Stimulated activated CD4-positive, alpha-beta T cell treated with anti-CD3 and anti-CD28 coated beads, Interleukin-1b, Interleukin-23, amount 100 ng/mL, for 24 hours (primary cell): ENCODE measurements at places on chromosomes 12 and 14.

DNA sequence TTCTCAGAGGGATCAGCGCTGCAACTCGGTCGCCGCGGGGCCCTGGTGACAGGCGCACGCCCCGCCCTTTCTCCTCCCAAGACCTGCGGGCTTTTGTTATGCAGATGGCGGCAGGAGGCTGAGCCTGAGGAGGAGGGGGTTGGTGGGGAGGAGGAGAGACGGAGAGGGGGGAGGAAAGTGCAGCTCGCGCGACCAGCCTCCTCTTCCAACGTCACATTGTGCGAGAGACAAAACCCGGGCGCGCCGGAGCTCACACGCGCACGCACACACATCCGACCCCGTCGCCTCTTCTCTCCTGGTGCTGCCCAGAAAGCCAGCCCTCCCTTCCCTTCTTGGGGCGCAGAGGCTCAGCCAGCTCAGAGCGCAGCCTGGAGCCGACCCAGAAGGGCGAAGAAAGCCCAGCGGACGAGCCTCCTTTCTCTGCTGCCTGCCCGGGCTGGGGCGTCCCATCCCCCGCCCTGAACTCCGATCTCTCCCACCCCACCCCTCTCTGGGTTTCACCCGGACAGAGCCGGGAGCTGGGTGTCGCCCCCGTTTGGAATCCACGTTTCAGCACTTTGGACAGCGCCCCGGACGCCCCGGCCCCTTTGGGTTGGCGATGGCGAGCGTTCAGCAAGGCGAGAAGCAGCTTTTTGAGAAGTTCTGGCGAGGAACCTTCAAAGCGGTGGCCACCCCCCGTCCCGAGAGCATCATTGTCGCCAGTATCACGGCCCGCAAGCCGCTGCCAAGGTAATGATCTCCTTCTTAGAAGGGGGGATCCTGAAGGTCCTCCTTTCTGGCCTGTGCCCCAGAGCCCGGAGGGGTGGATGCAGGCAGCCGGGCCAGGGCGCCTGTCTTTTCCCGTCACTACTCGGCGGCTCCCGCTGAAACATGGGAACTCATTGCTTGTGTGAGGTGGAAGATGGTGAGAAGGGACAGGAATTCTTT lies at the start of gene SRRM4:
TSS of gene SRRM4 (plus strand) at position 257 of the 927 bp plus-strand sequence. CDS start at position 599, 342 bp downstream.
- no peak for DNase-seq

DNA sequence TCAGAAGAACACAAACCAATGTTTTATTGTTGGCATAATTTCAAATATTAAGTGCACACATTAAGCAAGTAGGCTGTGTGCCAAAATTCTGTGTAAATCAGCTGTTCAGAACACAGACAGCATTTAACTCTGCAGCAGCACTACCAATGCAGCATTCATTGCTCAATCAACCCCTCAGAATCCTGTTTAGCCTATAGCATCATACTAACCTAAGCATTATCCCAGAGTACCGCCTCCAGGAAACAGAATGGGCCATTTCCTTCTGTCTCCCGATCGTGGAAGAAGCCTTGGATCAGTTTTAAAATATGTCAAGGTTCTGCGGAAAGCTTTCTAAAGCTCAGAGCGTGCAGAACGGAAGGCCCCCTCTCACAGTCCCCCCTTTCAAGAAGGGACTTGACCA lies 3.3 kb downstream of the IL26 start:
- DNase-seq: no peak

GRCh38 chr14:100140452-100141078 lies 18.9 kb downstream of the DEGS2 start:
- DNase-seq: no peak

- DNase-seq: no peak
Measured at GRCh38 chr12:79818856-79819255, 116.0 kb downstream of the PPP1R12A start.

DNA sequence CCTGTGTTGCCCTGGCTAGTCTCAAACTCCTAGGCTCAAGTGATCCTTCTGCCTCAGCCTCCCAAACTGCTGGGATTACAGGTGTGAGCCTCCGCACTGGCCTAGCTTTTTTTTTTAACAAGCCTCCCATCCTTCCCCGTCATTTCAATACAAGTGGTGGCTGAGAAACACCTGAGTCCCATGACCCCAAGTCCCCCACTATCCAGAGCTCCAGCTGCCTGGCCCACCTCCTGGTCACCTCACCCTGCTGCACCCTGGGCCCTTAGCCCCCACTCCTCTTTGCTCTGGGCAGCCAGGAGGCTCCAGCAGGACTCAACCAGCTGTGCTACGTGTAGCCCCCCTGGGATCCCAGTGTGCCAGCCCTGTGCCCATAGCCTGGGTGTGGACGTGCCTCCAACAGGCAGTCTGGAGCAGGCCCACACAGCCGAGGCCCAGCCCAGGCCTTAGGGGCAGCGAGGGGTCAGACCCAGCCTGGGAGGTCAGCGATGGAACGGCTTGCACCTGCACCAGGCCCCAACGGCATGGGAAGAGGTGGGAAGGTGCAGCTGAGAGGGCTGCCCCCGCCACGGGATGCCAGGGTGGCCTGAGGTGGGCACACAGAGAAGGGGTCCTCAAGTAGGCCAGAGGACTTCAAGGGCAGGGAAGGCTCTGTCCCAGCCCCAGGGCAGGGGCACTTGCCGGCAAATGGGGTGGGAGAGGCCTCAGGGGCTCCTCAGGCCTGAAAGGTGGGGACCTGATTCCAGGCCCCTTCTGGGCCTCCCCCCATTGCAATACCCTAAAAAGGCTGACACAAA lies 6.5 kb downstream of the AHNAK2 start:
- DNase-seq: no peak

- no peak for DNase-seq
Measured at GRCh38 chr12:113306382-113306781, 28.5 kb downstream of the SLC8B1 start.

DNA sequence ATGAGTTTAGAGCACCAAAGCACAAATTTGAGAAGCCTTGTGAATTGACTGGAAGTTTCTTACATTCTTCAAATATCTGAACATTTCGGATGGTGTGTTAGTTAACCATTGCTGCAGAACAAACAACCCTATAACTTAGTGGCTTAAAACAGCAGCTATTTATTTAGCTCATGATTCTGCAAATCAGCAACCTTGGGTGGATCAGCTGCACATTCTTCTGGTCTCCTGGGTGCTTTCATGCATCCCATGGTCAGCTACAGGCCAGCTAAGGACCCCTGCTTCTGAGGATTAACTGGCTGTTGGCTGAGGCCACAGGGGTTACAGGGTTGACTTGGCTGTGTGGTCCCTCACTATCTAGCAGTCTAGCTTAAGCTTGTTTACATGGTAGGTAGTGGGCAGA lies 114.0 kb upstream of the HIF1A start:
- no peak for DNase-seq
